ENCODE measurements at places on chromosomes 7 and 10.
A peak's percentile ranks its signal among the peaks of the same experiment; 100 is the strongest.

DNA sequence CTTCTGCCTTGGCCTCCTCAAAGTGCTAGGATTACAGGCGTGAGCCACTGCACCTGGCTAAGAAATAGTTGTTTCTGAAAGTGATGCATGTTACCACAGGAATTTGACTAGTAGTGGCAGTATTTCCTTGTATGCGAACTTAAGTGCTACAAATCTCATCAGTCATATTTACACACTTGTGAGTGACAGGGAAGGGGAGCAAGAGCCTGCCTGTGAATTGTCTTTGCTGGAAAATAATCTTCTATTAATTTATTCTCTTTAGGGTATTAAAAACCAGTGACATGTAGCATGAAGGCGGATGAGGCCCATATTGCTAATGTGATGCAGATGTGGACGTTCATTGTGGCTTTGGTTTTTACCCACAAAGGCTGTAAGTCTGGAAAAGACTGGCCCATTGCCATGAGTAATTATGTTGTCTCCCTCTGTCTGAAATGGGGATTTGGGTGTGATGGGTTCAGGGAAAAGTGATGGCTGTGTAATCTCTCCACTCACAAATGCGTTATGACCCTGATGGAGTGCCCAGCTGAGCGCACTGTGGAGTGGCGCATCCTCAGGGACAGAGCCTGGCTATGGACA, 97.6 kb downstream of the CCNY start:
- DNase-seq, result peak; percentile 76

GRCh38 chr7:79227044-79227443, 226.4 kb downstream of the MAGI2 start:
- no peak for DNase-seq

- no peak for DNase-seq
Observed at GRCh38 chr10:96685306-96685705, 35.0 kb downstream of the PIK3AP1 start.

DNA sequence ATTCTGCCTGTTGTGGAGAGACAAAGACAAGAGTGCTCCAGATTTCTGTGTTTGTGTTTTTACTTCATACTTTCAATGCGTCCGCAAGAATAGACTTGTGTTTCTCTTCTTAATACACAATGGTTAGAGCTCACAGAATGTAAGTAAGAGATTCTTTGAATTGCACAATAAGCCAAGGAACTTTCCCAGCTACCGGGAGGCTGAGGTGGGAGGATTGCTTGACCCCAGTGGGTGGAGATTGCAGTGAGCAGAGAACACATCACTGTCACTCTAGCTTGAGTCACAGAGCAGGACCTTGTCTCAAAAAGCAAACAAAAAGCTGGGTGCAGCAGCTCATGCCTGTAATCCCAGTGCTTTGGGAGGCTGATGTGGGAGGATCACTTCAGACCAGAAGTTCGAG, 250.7 kb upstream of the MYO3A start:
- no peak for DNase-seq

DNA sequence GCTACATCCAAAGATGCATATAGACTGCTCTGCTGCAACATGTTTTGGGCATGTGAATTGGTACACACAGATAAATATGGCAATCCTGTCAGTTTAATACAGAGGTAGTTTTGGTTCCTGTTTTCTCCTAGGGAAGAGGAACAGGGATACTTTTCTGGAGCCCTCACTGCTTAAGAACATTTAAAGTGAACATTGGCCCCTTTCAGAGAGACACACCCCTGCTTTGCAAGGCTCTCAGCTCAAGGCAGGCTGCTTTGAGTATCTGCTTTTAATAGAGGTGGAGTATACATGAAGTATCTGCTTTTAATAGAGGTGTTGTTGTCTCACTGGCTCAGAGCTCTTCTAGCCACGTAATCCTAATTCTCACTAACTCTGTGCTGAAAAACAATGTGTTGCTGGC, 38.9 kb downstream of the CYP51A1 start:
- DNase-seq, result no peak

- peak; percentile 18 for DNase-seq
Observed at GRCh38 chr7:149669121-149669818, 104.1 kb downstream of the ZNF467 start.

- DNase-seq, result no peak
Observed at GRCh38 chr10:78533776-78534175, 500.1 kb downstream of the RPS24 start.

DNA sequence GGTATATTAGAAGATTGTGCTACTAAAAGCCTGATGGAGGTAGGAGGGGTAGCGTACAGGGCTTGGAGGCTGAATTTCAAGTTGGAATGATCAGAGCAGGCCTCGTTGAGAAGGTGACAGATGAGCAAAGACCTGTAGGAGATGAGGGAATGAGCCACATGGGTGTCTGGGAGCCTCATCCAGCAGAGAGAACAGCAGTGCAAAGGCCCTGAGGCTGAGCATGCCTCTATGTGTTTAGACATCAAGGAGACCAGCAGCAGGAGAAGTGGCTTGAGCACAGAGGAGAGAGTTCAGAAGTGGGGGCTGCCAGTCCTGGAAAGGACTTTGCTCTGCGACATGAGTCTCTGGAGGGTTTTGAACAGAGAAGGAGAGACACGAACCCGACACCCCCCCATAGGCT, 111.7 kb downstream of the TMEM130 start:
- DNase-seq, result no peak

DNA sequence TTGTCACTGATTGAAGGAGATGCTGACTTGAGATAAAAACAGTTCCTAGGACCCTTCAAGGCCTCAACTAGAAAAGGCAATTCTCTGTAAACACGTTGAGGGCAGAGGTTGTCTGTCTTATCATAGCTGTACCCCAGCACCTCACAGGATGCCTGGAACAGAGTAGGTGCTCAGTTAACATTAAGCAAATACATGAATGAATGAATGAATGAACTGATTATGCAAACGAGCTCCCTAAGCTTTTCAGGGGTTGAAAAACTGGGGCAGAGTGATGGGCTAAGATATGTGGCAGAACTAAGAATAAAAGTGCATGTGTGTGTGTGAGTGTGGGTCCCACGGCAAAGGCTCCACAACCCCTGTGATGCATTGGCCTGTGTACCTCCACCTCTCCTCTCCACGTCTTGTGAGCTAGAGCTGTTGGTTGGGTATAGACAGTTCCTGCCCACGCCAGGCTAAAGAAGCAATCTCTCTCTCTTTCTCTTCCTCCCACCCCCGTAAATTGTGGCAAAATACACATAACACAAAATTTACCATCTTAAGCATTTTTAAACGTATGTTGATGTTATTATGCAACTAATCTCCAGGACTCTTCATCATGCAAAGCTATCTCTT, 20.9 kb upstream of the SMC3 start:
- no peak for DNase-seq

DNA sequence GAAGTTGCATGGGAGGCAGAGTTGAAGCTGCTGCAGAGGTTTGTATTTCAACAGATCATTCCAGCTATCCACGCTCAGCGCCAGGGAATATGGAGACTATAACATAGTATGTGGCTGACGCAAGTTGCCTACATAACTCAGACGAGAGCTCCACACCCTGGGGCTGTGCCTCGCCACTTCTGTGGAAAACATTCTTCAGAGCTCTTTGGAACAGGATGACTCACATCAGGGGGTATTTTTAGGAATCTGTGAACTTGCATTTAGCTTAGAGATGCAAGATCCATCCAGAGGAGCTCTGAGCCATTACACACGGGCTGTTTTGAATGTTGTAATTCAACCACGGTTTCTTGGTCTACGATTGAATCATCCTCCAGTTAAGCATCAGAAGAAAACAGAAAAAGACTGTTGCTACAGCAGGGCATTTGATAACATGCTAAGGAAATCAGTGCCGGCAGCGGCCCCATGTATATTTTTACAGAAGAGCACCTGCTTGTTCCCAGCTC, 481.5 kb upstream of the AKR1E2 start:
- DNase-seq, result peak; percentile 61

- no peak for DNase-seq
Observed at GRCh38 chr10:88161070-88161469, 297.6 kb downstream of the PTEN start.

DNA sequence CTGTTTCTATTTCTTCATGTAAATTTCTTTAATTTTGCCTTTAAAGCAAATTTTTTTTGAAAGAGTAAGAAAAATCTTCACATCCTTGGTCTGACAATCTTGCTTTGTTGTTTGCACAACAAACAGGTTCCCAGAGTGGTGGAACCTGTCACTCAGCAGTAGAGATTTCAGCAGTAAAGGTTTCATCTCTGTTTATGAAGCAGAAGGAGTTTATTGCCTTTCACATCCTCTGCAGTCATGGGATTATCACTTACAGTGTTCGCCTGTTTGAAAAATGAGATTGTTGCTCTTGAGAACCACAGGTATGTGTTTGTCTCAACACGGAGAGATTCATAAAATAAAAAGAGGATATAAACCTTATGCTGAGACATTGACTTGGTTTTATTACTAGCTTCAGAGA, 342.6 kb downstream of the IPMK start:
- DNase-seq, result no peak

GRCh38 chr7:46071601-46072000, 150.5 kb upstream of the IGFBP3 start:
- no peak for DNase-seq

- peak; percentile 34 for DNase-seq
Observed at GRCh38 chr10:13944823-13945222, 358.1 kb downstream of the PRPF18 start.

DNA sequence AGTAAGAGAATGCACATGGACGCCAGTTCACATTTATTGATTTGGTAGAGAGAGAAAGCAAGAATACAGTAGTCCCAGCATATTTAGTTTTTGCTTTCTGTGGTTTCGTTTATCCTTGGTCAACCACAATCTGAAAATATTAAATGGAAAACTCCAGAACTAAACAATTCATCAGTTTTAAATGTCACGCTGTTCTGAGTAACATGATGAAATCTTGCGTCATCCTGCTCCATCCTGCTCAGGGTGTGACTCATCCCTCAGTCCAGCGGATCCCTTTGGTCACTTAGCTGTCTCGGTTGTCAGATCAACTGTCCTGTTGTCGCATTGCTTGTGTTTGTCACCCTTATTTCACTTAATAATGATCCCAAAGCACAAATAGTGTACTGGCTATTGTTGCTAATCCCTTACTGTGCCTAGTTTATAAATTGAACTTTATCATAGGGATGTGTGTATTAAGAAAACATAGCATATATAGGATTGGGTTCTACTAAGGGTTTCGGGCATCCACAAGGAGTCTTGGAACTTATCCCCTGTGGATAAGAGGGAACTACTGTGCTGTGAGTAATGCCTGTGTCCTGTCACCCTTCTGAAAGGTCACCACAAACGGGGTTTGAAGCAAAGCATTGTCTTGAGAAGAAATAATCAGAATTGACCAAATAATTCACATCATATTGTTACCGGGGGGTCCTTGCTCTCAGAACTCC, 73.6 kb downstream of the OTUD1 start:
- peak; percentile 22 for DNase-seq

DNA sequence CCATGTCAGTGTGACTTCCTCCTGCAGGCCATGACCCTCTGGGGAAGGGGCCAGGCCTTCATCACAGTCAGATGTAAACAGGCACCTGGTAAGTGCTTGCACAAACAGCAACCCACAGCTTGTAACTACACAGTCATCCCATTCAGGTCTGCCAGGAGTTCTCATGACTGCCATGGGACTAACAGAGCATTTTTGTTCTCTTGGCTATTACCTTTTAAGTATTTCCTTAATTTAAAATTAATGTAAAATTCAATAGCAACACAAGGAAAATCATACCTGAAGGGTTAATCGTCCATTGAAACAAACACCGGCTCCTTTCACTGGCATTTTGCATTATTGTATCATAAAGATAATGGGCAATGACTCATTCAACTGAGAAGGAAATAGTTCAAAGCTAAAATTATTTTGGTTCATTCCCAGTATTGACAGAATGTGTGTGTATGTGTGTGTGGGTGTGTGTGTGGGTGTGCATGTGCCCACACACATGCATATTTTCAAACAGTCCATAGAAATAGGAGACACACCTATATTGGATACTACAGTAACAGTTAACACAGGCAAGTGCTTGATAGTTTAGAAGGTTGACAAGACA, 307.9 kb downstream of the WDR11 start:
- no peak for DNase-seq

DNA sequence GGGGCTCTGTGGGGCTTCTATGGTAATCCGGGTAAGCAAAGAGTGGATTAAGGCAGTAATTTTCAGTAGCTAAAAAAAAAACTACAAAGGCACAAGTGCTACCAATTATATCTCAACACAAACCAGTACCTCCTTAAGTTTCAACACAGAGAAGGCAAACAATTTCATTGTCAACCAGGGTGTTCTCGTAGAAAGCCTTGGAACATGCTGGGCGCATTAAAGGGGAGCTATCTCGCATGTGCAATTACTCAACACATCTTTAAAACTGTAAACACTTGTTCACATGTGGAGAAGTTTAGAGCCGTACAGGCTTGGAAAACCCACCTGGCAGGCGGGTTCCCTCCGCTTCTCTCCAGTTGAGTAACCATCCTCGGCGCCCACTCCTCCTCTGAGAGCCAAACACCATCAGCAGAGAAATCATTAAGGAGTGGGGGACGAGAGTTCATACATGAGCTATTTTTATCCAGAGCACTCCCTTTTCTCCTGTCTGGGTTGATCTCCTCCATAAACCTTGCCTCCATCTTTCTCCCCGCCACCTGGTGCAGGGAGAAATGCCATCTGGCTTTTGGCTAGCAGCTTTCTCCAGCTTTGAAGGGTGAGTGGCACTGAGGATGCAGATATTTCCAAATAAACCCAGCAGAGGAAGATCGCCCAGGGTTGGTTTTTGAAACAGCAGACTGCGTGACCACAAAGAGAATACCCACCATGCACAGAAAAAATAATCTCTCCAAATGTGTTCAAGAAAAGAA, 287.1 kb downstream of the WDR11 start:
- DNase-seq, result no peak

DNA sequence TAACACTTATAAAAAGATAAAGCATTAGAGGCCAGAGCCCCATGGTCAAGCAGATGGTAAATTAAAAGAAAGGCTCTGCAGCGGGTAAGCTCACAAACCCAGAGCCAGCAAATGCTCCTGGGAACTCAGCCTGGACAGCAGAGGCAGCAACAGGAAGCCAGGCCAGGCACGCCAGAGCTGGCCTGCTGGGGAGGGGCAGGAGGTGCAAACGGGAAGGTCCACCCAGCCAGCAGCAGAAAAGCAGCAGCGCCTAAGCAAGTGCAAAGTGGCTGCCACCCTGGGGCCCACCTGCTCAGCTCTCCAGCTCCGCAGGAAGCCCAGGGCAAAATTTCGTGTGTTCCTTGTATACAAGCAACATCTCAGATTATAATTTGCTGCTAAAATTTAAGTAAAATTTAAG, 82.7 kb upstream of the GPR22 start:
- DNase-seq, result peak; percentile 56

GRCh38 chr10:84075226-84076046, 63.9 kb upstream of the GHITM start:
- no peak for DNase-seq

GRCh38 chr10:53314876-53315275, 542.3 kb upstream of the MBL2 start:
- no peak for DNase-seq

- no peak for DNase-seq
Observed at GRCh38 chr10:125283191-125283835, 123.0 kb upstream of the CTBP2 start.

DNA sequence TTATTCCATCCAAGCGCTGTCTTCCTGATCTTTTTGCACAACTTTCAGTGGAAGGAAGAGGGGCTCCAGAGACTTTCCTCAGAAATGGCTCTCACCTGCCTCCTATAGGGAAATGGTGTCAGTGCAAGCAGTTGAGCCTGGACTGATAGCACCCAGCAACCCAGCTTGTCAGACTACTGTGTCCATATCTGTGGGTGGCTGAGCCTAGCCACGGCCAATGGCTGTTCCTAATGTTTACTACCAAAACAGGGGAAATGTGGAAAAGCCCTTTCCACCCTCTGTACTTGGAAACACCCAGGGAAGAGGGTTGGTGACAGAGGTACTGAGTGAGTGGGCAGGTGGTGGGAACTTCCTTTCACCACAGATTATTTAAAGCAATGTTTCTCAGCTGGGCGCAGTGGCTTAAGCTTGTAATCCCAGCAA, 4.3 kb upstream of the YKT6 start:
- peak; percentile 85 for DNase-seq

All from SJCRH30 (cell line).